Stimulated activated CD4-positive, alpha-beta T cell treated with anti-CD3 and anti-CD28 coated beads, Interleukin-4, amount 100 ng/mL, for 24 hours (primary cell): ENCODE measurements at places on chromosomes 12 and 14.

DNA sequence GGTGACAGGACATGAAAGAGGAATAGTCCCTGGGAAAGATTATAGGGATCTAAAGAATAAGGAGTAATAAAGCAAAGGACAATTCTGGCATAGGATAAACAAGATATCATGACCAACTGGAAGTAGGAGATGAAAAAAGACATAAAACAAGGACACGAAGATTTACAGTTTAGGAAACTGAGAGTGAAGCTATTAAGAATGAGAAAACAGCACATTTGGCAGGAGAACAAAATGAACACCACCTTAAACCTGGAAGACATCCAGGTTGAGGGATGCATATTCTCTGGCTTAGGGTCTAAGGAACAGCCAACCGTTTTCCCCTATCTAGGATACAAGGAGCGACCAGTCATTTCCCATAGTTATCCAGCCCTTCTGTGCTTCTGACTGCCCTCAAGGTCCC lies 1.9 kb downstream of the TRIP11 start:
- DNase-seq, result no peak

DNA sequence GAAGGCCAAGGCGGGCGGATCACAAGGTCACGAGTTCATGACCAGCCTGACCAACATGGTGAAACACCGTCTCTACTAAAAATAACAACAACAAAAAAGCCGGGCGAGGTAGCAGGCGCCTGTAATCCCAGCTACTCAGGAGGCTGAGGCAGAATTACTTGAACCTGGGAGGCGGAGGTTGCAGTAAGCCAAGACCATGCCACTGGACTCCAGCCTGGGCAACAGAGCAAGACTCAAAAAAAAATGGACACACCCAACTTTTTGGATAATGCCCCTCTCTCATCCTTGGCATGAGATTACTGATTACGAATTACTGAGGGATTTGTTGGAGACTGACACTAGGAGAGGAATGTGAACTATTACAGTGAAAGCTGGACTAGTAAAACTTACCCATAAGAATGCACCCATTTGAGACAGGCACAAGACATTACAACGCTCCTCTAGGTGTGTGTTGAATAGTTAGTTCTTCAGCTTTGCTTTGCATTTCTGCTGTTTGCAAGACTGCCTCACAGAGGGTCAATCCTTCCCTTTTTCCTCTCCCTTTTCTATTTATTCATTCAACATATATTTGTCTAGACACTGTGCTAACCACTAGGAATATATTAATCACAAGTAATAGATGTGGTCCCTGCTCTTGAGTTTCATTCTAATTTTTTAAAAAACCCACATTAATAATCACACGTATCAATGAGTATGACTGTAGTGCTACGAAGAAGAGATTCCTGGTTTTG lies 46.0 kb upstream of the OR5AU1 start:
- DNase-seq, result no peak

GRCh38 chr14:65131301-65131701 lies 29.0 kb upstream of the MAX start:
- DNase-seq, result no peak

- no peak for DNase-seq
Measured at GRCh38 chr14:56797569-56798446, 12.5 kb downstream of the OTX2 start.

- DNase-seq, result peak; percentile 51
Measured at GRCh38 chr12:67269633-67270573, 745 bp downstream of the CAND1 start.

DNA sequence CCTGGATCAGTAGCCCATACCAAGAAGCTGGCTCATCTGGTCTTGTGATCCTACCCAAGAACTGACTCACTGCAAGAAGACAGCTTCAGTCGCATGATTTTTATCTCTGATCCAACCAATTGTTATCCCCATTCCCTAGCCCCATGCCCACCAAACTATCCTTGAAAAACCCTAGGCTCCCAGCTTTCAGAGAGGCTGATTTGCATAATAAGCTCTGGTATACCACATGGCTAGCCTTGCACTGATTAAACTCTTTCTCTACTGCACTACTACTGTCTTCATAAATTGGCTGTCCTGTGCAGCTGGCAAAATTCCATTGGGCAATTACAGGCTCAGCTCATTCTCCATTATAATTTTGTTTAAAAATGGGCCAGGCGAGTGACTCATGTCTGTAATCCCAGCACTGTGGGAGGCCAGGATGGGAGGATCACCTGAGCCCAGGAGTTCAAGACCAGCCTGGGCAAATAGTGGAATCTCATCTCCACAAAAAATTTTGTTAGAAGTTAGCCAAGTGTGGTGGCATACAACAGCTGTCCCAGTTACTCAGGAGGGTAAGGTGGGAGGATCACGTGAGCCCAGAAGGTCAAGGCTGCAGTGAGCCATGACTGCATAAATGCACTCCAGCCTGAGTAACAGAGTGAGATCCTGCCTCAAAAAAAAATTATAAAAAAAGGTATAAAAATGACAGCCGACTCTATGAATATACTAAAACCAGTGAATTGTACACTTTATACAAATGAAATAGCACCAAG lies 76.7 kb upstream of the EIF5 start:
- DNase-seq, result no peak

- DNase-seq, result no peak
Measured at GRCh38 chr12:56810918-56811317, 47.8 kb downstream of the HSD17B6 start.

- DNase-seq, result no peak
Measured at GRCh38 chr12:95116341-95116740, 42.9 kb upstream of the NR2C1 start.

GRCh38 chr12:131603106-131603938 lies 107.6 kb upstream of the SFSWAP start:
- no peak for DNase-seq

DNA sequence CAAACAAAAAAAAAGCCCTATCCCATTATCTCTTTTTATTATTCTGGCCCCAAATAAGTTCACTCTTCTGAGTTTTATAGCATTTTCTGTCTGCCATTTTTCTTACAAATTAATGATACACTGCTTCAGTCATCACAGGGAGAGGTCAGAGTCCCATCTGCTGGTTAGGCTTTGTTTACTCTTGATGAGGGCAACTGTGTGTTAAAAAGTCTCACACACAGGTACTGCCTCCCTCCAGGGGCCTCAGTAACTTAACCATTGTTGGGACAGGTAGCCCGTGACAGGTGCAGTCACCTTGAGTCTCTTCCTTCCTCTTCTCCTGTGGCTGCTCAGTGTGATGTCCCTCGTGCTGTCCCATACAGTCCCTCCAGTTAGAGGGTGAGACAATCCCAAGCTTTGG lies 45.5 kb upstream of the SEL1L start:
- no peak for DNase-seq

- DNase-seq, result no peak
Measured at GRCh38 chr14:65792208-65792905, 379.8 kb downstream of the FUT8 start.

GRCh38 chr12:132432721-132433577 lies 57.0 kb upstream of the FBRSL1 start:
- DNase-seq, result no peak

GRCh38 chr14:34776611-34777010 lies 62.2 kb upstream of the CFL2 start:
- DNase-seq, result no peak

DNA sequence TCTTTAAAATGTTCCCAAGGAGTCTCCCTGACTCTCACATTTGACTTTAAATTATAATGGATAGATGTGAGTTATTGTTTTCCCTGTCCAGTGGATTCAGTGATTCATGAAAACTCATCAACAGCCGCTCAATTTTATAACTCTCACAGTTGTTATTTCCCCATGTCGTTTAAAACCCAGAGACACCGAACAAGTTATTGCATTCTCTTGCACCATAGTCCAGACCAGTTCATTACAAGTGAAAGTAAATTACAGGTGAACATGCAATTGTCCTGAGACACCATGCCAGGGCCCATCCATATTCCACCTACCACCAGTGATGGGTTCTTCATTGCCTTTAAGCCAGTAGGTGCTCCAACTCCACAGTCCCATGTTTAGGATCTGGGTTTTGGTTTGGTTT lies 85.7 kb upstream of the CMKLR1 start:
- no peak for DNase-seq

DNA sequence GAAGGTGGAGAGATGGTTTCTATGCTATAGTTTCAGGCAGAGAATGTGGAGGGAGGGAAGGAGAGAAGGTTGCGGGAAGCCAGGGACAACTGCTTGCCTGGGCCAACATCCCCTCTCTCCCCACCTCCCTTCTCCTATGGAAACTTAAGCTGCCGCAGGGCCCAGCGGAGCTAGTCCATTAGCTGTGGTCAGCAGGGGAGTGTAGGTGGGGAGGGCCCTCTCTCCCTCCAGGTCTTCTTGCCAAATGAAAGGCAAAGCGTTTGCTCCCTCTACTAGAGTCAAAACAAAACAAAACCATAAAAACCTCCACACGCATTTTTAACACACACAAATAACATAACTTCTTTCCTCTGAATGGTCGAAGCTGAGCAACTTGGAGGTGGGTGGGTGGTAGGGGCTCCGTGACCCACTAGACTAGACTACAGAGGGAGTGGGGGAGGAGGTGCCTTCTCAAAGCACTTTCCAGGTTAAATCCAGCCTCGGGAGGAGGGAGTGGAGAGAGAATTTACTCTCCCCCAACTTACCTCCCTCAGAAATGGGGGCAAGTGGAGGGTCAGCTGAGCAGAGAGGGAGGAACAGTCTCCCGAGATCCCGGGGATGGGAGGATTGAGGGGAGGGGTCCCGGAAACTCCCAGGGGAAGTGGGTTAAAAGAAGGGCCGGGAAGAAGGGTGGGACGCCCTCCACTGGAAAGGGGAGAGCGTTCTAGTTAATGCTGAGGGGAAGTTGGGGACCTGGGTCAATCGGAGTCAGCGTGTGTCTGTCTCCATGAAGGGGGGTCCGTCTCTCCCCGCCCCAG lies 4.6 kb upstream of the CACNB3 start:
- DNase-seq, result no peak

GRCh38 chr12:26646571-26646970 lies 186.4 kb downstream of the ITPR2 start:
- no peak for DNase-seq

DNA sequence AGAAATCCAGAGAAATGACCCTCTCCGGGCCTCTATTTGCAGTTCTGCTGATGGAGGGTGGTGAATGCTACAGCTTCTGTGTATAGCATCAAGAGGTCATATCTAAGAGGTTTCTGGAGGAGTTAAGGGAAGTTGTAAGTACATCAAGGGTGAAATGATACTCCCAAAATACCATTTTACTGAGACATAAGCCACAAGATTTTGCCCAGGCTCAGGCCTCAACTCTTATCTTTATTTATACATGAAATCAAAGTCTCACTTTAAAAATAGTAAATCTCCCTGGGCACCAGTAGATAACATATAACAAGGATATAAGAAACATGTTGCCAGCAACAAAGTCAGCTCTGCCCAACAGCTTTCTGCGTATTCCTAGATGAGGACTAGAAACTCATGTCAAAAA lies 40.4 kb downstream of the NIN start:
- DNase-seq, result no peak

GRCh38 chr14:71648725-71649124 lies 283.5 kb upstream of the RGS6 start:
- DNase-seq, result no peak

DNA sequence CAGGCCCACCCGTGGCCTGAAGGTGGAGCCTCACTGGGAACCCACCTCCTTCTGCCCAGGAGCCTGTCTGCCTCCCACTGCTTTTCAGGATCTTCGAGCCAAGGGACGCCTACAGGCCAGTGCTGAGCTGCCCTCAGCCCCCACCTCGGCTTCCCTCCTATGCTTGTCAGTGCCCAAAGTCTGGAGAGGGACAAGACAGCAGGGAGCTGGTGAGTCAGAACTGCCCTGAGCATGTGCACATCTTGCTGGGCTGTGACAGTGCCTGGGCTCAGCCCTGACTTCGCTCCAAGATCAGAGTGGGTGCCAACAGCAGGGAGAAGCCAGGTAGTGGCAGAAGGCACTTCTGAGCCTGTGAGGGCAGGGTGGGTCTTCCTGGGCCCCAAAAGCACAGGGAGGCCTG lies 286.8 kb downstream of the AEBP2 start:
- no peak for DNase-seq

DNA sequence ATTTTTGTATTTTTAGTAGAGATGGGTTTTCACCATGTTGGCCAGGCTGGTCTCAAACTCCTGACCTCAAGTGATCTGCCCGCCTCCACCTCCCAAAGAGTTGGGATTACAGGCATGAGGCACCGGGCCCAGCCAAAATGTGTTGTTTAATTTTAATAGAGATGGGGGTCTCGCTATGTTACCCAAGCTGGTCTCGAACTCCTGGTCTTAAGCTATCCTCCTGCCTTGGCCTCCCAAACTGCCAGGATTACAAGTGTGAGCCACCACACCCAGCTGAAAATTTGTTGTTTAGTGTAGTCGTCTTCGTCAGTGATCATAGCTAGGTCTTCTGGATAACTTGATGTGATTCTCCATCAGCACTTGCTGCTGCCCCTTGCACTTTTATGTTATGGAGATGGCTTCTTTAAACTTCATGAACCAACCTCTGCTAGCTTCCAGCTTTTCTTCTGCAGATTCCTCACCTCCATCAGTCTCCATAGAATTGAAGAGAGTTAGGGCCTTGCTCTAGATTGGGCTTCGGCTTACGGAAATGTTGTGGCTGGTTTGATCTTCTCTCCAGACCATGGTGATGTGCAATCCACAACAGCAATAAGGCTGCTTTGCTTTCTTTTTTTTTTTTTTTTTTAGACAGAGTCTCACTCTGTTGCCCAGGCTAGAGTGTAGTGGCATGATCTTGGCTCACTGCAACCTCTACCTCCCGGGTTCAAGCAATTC lies 13.0 kb downstream of the ISCU start:
- no peak for DNase-seq

DNA sequence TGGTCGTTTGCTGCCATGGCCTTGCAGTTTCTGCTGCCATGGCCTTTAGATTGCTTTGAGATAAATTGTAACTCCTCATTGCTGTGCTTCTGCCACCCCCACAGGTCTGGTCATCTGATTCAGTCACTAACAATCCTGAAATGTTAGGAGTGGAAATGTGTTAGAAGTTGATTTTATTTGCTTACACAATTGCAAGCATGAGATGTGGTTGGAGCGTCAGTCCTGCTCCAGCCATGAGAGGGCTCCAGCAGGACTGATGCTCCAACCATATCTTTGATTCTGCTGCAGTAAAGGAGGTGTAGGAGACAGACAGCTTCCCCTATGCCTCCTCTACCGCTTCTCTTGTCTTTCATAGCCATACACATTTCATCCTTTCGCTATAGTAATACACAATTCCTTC lies 226.8 kb upstream of the RGS6 start:
- no peak for DNase-seq

GRCh38 chr12:76568130-76568529 lies 8.6 kb upstream of the OSBPL8 start:
- DNase-seq, result no peak

DNA sequence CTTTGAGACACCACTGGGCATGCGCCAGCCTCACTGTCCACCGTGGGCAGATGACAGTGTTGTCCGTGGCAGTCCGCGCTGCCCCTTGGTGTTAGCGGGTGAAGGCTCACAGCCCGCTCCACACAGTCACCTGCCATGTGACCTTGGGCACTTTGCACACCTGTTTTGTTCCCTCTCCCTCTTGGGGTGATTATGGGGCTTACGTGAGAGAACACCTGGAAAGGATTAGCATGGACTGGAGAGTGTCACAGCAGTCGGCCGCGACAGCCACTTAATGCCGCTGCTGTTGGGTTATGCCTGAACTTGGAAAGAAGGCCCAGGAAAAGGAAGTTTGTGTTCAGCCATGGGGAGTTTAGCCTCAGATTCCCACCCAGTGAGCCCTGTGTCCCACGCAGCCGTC lies 94.2 kb downstream of the DDX51 start:
- no peak for DNase-seq

- DNase-seq, result no peak
Measured at GRCh38 chr12:109359131-109359690, 11.5 kb downstream of the MYO1H start.
